Left ventricle myocardium inferior (tissue), 1 donor: ENCODE measurements at places on chromosomes 1 and 21.
A peak's percentile ranks its signal among the peaks of the same experiment; 100 is the strongest.

DNA sequence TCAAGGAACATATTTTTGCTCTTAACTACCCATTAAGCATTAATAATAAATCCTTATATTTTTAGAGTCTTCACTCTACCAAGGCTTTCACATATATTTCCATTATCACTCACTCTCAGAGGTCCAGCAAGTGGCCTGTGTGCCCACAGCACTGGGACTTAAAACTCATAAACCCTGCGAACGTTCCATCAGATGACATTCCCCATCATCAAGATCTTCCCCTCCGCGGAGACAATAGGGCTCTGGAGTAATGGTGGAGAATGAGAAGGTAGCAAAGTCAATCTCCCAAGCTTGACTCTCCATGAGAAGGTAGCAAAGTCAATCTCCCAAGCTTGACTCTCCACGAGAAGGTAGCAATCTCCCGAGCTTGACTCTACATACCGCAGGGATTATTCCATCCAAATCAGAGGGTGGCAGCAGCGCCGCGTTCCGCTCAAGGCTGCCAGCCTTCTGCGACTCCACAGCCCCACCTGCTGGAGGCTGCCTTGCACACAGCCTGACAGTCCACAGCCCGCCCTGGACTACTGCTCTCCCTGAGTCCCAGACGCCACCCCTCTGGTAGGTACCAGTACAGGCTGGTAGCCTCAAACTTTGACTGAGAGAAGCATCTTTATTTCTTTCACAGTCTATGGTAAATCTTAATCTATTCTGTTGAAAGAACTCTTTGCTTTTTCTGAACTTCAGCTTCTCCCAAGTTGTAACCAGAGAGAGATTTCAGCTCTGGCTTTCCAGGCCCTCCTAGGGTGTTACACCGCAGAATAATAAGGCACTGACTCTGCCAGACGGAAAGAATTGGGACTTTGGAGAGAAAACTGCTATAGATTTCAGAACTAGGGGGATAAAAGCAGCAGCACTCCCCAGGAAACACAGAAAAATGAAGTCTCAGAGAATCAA lies 26.4 kb upstream of the CTTNBP2NL start:
- peak; percentile 87 for DNase-seq

DNA sequence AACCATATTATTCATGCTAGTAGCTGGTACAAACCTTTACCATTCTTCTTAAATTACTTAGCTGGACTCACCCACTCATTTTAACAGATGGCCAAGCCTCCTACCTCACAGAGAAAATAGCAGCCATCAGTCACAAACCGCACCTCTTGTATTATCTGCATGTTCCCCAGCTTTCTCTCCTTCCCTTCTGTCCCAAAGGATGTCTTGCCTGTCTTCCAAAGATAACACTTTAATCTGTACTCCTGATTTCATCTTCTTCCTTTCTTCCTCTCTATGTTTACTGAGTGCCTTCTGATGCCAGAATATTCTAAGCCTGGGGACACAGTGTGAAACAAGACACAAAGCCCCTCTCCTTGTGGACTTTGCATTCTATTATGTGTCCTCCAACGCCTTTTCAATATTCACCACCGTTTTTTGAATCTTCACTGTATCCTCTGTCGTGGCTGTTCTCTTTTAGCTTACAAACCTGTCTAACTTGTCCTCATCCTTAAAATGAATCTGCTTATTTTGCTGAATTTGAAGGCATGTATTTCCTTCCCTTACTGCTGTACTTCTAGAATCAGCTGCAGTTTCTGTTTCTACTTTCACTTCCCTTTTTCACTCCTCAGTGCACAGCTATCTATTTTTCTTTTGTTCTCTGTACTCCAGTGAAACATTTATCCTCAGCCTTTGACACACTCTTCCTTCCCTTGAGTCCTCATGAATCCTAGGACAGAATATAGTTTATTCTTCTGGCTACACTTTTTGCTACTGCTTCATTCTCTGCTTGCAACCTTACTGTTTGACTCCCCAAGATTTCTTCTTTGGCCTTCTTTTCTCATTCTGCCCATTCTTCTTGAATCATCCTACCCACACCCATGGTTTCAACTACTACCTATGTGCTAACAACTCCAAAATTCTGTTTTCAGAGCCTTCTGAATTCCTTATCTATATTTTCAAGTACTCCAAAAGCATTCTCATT lies 216.9 kb upstream of the SAMSN1 start:
- no peak for DNase-seq

GRCh38 chr21:37748351-37748750 lies 167.9 kb downstream of the KCNJ6 start:
- no peak for DNase-seq

DNA sequence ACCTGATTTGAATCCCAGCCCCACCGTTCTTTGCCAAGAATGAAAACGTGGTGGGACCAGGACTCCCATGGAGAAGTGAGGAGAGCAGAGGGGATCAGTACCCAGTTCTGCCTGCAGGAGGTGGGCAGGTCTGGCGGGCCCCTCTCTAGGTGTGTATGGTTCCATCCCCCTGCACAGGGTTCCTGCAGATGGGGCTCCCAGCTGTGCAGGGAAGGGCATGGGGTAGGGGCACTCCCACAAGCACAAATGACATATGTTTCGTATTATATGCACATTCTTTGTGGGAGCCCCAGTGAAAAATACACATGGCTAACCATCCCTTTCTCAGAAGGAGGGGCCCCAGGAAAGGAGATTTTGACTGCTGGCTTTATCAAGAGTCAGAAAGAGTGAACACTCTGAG lies 144.6 kb downstream of the PLPP3 start:
- DNase-seq, result no peak

GRCh38 chr1:9942939-9943788 lies at the start of the genes LZIC and NMNAT1:
TSS of gene LZIC (minus strand) at chr1:9943391. CDS start at chr1:9936619, 6,772 bp downstream.
TSS of gene NMNAT1 (plus strand) at chr1:9943475. CDS start at chr1:9972074, 28,599 bp downstream.
- DNase-seq, result peak; percentile 93

DNA sequence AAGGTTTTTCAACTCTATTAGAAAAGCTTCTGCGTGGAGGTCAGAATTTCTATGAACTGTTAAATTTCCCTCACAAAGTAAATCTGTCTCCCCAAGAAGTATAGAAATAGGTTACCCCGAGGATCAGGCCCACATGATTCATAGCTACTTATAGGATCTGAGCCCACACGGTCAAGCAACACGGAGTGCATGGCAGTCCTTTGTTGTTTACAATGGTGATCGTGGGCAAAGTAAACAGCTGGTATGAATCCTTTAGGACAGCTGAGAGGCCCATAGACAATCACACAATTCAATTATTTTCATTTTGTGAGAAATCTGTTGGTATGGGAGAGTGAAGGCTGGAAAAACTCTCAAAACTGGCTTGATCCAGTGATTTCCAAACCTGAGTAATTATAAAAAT lies 58.9 kb upstream of the RCOR3 start:
- DNase-seq, result no peak

DNA sequence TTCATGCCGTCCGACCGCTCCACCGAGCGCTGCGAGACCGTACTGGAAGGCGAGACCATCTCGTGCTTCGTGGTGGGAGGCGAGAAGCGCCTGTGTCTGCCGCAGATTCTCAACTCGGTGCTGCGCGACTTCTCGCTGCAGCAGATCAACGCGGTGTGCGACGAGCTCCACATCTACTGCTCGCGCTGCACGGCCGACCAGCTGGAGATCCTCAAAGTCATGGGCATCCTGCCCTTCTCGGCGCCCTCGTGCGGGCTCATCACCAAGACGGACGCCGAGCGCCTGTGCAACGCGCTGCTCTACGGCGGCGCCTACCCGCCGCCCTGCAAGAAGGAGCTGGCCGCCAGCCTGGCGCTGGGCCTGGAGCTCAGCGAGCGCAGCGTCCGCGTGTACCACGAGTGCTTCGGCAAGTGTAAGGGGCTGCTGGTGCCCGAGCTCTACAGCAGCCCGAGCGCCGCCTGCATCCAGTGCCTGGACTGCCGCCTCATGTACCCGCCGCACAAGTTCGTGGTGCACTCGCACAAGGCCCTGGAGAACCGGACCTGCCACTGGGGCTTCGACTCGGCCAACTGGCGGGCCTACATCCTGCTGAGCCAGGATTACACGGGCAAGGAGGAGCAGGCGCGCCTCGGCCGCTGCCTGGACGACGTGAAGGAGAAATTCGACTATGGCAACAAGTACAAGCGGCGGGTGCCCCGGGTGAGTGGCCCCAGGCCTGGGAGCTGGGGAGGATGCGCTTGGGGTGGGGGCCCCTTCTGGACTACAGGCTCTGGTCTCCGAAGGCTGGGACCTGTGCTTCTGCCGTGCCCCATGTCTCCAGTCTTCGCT lies 1.1 kb downstream of the SKI start:
- peak; percentile 78 for DNase-seq

DNA sequence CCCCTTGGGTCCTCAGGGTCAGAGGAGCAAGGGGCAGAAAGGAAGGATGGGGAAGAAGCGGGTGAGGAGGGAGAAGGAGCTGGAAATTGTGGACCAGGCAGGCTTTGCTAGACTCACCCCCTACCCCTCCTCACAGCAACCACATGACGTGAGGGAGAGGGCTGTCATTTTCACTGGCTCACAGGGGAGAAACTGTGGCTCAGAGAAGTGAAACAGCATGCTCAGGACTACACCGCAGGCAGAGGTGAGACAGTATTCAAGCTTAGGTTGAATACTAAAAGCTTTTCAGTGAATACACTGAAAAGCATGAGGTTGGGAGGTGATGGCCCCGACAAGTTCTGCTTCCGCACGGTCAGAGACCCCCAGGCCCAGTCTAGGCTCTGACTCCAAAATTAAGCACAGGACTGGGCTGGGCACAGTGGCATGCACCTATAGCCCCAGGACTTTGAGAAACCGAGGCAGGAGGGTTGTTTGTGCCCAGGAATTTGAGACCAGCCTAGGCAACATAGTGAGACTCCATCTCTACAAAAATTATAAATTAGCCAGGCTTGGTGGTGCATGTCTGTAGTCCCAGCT lies 1.2 kb upstream of the CLEC20A start:
- DNase-seq, result no peak

GRCh38 chr1:68814067-68814466 lies 317.2 kb upstream of the DEPDC1 start:
- DNase-seq, result no peak

GRCh38 chr1:61506236-61506635 lies 218.7 kb downstream of the TM2D1 start:
- no peak for DNase-seq

GRCh38 chr1:18564676-18565075 lies 66.0 kb upstream of the PAX7 start:
- no peak for DNase-seq

GRCh38 chr1:213744780-213745179 lies 243.0 kb upstream of the PROX1 start:
- DNase-seq, result no peak

DNA sequence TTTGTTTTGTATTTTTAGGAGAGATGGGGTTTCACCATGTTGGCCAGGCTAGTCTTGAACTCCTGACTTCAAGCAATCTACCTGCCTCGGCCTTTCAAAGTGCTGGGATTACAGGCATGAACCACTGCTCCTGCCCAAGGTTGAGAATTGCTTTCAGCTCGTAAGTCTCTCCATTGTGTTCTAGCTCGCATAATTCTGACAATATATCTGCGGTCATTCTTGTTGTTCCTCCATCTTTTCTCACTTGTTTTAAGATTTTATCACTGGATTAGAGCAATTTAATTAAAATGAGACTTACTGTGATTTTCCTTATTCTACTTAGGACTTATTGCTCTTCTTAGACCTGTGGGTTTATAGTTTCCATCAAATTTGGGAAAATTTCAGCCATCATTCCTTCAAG lies 102.9 kb downstream of the AHCTF1 start:
- no peak for DNase-seq

- DNase-seq, result no peak
These were observed 155.8 kb upstream of the TMEM51 start for GRCh38 chr1:14997646-14998276.

DNA sequence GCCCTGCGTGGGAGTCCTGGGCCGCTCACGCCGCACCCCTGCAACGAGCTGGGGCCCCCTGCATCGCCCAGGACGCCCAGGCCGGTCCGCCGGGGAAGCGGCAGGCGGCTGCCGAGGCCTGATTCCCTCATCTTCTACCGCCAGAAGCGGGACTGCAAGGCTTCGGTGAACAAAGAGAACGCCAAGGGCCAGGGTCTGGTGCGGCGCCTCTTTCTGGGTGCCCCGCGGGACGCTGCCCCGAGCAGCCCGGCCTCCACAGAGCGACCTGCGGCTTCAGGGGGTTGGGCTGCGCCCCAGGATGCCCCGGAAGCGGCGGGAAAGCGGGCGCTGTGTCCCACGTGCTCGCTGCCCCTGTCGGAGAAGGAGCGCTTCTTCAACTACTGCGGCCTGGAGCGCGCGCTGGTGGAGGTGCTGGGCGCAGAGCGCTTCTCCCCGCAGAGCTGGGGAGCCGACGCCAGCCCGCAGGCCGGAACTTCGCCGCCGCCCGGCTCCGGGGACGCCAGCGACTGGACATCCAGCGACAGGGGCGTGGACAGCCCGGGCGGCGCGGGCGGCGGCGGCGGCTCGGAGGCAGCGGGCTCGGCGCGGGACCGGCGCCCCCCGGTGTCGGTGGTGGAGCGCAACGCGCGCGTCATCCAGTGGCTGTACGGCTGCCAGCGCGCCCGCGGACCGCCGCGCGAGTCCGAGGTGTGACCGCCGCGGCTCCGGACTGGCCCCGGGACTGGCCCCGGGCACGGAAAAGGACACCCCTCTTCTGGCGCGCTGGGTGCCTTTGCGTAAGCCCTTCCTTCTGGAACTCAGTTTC lies 2.7 kb downstream of the FAM110D start:
- DNase-seq, result peak; percentile 74

GRCh38 chr1:227726924-227727599 lies 8.0 kb downstream of the JMJD4 start:
- no peak for DNase-seq

DNA sequence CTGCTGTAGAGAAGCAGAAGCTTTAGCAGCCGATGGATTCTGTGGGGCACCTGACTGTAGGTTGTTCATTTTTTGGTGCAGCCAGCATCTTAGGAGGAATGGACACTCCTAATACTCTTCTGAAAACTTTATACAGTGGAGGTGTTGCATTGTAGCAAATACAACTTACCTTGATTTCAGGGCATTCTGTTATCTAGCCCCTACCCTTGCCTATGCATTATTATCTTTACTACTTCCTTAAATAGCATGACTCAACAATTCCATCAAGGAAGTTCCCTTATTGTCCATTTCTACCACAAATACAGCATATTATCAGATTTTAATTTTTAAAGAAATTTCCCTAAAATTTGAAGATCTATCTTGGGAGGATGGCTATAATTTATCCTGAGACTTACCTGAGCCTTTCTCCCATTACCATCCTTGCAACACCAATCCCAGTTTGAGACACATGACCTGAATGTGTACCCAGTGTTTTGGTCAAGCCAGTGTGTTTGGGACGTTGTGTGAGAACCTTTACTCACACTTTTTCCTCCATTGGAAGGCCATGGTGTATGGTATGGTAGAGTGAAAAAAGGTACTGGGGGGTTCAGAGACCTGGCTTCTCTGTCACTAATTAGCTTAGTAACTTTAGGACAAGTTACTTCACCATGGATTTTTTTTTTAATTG lies 9.2 kb downstream of the POU2F1 start:
- no peak for DNase-seq

GRCh38 chr1:237492359-237492758 lies 398.4 kb downstream of the ZP4 start:
- DNase-seq, result no peak

- DNase-seq, result peak; percentile 79
These were observed 18.8 kb upstream of the TENT5B start for GRCh38 chr1:27031235-27032118.

DNA sequence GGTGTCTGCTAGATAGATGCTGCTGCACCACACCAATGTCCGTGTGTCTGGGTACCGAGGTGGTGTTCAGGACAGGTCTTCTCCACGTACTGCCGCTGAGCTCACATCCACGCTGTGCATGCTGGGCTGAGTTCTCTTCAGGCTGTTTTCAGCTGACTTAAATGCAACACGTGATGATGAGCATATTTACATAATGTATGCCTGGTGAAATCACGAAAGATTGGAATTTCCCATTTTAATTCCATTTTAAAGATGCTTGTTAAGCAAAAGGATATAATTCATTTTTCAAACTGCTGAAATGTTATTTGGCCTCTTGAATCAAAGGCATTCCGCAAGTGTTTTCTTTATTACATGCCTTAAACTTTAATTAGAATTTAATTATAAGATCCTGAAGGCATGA lies 107.9 kb downstream of the FGGY start:
- DNase-seq, result no peak
